ENCODE measurements at places on chromosomes 3 and 15.

DNA sequence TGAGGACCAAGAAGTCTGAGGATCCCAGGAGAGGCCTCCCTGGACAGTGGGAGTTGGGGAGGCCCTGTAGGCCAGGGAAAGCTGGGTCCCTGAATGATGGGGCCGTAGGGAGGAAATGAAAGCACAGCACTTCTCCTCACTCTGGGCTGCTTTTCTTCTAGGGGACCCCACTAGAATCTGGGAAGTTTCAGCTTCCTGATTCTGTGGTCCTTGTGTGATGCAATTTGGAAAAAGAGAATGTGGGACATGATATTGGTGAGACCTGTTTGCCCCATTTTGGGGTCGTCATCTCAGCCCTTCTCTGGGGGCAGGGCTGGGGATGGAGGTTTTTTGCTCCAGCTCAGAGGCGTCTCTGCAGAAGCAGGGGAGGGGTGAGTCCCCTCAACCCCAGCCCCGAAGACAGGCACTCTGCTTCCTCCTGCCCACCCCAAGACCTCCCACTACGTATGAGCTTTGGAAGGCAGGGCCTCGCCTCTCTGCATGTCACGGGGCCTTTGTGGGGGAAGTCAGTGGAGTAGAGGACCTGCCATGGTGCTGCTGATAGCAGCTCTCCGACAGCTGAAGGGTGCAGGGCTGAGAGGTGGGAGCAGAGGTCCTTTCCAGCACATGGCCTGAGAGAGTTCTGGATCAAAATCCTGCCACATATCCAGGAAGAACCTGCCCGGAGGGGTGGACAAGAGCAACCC, 1.5 kb upstream of the SNX22 start:
- DNase-seq: no peak

GRCh38 chr3:59809710-59810444, 760.1 kb upstream of the CFAP20DC start:
- DNase-seq: no peak

DNA sequence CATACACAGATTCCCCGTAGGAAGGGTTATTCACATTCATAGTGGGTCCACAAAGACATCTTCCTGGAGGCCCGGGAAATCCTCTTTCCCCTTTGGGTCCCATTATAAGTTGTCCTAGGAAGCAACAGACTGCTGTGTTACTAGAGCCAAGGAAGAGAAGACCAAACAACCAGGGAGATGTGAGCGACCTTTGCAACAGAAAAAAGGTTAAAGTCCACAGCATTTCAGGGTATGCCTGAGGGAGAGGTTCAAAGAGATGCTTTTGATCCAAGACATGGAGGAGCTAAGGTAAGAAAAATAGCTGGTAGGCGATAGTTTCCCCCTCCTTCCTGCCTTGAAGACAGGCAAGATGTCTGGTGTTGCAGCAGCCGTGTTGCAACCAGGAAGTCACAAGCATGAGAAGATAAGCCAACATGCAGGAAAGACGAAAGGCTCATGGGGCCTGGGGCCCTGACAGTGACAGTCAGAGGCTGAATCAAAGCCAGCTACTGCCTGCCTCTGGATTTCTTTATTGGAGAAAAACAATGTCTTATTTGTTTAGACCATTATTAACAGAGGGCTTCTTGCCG, 30.9 kb downstream of the EAF1 start:
- DNase-seq: no peak

DNA sequence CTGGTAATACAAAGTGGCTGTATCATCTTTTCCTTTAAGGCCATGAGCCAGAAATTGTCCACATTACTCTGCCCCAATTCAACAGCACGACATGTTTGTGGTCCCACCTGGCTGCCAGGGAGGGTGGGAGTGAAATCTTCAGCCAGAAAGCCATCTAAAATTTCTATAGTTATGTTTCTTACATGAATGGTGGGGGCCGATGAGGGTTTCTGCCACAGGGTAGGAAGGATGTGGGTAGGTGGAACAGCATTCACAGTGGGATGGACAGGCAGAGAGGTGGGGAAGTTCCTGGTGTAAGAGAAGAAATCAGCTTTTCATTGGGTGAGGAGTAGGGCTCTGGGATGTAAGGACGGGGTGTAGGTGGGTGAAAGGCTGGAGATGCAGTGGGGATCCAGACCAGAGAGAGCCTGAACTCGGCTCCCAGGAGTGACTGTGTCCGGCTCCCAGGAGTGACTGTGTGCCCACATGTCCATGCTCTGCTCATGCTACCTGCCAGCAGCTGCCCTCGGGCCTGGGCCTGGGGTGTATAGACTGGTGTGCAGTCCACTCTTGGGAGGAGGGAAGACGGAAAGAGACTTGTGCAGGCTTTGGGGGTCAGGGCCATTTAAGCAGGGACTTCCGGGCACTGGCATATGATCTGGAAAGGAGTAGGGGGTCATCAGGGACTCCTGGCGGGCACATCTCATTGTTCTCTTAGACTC, 3.8 kb upstream of the FBLN2 start:
- DNase-seq: no peak

DNA sequence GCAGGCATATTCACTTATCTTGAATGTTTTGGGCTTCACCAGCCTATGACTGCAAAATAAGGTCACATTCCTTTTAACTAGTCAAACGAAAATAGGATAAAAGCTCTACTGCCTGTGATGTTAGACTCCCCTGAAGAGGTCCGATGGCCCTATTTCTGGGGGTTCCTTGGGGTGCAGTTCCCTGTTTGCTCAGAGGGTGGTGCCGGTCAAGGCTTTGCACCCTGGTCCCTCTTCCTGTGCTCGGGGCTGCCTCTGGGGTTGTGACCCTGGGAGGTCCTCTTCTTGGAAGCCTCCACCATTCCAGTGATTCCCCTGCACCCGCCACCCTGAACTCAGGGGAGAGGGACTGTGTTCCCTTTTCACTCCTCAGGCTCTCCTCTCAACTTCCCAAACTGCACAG, 86.7 kb upstream of the ANKRD34C start:
- no peak for DNase-seq

- no peak for DNase-seq
Observed at GRCh38 chr15:25439369-25439836, 579 bp upstream of the UBE3A start.

DNA sequence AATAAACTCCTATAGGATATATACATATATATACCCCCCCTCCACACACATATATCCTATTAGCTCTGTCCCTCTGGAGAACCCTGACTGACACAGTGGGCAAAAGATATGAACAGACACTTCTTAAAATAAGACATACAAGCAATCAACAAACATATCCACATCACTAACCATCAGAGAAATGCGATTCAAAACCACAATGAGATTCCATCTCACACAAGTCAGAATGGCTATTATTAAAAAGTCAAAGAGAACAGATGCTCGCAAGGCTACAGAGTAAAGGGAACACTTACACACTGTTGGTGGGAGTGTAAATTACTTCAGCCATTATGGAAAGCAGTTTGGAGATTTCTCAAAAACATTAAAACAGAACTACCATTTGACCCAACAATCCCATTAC, 46.2 kb upstream of the ARHGEF26 start:
- no peak for DNase-seq

- DNase-seq: no peak
Observed at GRCh38 chr15:45417303-45417950, 39.1 kb upstream of the GATM start.
